NCI-H524 (cell line): ENCODE measurements at places on chromosomes 5 and 9.

- no peak for DNase-seq
Measured at GRCh38 chr9:108864446-108864845, 2.4 kb downstream of the ACTL7A start.

DNA sequence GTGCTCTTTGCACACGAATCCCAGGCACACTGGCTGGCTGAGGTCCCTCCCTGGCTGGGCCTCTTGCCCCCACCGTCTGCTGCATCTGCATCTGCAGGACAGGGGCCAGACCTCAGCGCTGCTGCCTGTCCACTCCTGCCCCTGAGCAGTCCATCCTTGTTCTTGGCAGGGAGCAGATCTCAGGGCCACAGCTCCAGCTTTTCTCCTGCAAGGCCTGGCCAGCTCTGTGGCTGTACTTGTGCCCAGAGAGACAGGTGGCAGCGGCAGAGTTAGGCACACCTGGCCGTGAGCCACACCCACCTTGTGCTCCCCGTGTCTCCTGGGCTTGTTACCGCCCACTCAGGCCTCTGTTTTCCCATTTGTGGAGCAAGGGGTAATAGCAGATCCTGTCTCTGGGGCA lies 13.9 kb downstream of the NEK6 start:
- DNase-seq = no peak

DNA sequence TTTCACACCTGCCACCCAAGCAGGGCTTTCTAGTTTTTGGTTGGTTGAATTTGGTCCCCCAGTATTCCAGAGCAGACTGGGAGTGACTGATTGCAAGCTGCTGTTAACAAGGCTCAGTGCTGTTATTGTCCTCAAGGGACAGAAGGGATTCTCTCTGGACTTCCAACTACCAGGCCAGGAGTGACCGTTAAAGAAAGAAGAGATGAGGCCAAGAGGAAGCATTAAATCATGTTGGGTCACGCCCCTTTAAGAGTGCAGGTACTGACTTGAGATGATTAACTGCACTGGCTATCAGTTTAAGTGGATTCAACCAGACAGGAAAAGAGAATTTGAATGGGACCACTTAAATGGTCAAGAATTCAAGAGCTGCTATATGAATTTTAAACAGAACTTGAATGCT lies 220.8 kb upstream of the PCSK5 start:
- DNase-seq = no peak

DNA sequence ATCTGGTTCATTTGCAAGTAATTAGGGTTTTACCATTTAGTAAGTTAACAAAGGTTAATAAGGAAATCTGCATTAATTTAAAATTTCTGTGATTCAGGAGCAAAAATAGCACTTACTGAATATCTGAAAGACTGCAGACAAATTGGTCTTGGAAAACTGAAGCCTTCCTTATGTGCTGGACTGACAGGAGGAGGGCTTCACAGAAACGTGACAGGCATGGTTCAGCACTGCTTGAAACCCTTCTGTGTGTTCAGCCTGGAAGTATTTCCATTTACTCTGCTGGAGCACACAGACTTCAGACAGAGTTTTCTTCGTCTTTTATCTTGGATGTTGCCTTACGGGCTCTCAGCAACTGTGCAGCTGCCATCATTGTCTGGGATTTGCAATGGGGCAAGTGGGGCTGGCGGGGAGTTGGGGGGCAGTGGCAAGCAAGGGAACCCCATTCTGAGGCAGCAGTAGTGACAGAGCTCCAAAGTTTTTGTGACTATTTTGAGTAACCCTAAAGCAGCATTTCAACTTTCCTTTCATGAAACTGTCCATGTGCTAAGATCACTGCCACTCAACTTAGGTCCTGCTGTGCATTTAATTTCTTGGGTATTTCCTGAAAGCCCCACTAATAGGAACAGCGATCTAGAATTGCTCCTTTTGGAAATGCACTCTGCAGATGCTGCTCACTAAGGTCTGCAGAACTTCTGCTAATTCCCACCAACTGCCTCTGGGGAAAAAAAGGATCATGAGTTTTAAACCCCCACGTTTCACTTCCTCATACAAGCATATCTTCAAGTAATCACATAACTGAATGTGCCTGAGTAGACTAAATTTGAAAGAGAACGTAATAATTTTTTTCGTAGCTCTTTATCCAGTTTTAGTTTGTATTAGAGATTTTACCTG lies 56.6 kb downstream of the KCNN2 start:
- DNase-seq = no peak

DNA sequence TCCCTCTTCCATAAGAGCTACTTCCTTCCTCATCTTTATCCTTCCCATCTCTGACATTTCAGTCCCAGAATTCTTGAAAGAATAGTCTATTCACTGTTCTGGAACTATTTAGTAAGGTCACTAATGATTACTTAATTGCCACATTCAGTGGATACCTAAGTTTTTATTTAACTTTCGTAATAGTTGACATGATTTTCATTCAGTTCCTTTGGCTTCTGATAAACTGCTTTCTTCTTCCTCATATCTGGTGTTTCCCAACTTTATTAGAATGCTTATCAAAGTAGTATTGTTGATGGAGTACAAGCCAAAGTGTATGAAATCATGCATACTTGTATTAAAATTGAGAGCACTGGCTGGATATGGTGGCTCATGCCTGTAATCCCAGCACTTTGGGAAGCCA lies 10.8 kb downstream of the UBE2D2 start:
- no peak for DNase-seq

DNA sequence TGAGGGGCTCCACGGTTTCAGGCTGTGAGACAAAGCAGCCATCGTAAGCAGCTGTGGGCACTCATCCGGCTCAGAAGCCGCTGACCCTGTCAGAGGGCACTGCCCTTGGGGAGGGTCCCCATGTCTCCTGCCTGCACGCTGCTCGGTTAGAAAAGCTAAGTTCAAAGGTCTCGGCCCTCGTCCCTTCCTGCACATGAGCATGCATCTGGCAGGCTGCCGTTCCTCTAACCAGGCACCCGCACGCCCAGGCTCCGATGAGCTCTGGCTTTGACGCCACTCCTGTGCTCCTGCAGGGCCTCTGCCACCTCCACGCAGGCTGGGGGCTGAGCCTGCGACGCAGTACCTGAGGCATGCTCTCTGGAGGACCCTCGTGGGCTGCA lies 51.3 kb downstream of the NKD2 start:
- DNase-seq = no peak

DNA sequence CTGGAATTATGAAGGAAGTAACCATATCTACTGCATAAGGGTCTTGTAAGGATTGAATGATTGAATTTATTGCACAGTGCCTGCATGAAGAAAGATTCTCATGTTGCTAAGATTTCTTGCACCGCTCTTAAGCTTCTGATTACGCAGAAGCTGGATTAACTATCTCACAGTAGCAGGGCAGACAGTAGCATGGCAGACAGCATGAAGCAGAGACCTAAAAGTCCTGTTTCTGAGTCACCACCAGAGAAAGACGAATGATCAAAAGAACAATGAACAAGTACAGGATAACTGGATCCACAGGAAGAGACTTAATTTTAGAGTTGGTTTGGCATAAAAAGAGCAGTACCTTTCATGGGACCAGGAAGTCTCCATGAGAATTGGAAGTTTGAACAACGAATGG lies 142.4 kb downstream of the MAPKAP1 start:
- no peak for DNase-seq

DNA sequence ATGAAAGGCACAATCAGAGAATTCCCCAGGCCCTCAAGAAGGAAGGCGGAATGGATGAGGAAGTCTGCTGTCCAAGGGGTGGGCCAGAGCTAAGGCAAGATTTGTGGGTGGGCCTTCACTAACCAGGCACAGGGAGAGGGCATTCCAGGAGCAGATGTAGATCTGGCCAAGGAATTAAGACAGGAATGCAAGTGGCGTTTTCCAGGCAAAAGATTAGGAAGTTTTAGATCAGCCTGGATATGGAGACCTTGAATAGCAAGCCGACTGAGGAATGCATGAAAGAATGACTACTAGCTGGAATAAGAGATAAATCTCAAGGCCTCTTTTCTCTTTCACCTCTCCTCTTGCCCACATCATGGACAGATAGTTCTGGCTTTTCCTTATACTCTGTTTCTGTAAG lies 68.5 kb downstream of the GHR start:
- no peak for DNase-seq

GRCh38 chr9:33443047-33443446 lies 4.3 kb downstream of the AQP3 start:
- DNase-seq = no peak

- DNase-seq = peak; percentile 55
Measured at GRCh38 chr5:141992349-141992963, 20.4 kb downstream of the GNPDA1 start.

DNA sequence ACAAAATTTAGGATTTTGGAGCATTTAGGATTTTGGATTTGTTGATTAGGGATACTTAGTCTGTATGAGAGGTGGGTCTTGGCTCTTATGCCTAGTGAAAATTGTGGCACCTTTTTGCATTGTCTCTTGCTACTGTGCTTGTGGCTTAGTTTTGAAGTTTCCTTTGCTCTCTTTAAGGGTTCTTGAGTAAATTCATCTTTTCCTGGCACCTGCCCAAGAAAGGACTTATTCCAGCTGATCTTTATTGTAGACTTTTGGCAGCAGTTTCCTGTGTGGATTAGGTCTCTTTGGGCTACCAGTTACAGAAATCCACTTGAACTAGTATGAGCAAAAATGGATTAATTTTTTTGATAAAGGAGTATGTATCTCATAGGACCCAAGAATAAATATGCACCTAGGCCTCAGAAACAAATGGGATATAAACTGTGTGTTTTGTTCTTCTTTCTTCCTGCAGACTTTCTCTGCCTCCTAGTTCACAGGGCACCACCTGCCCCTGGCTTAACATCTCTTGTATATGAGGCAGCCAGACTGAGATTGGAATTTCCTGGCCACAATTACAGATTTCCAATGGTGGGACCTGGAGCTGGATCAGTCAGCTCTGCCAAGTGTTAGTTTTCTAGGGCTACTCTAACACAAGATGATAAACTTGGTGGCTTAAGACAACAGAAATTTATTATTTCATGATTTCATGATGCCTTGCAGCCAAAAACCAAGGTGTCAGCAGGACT lies 44.6 kb downstream of the FOCAD start:
- DNase-seq = peak; percentile 37

DNA sequence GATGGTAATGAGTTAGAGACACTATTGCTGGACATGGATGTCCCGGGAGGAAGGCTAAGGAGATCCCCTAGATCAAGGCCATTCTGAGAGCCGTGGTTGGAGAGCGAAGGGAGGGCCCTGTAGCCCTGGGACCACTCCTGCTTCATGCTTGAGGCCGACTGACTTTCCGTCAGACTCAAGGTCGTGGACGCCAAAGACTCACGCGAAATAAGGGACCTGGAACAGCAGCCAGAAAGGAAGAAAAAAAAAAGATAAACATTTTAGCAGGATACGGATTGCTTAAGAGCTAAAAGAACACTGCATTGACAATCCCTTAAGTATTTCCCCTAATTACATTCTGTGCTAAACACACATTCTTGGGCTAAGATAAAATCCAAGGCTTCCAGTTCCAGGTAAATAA lies 181.2 kb downstream of the GLIS3 start:
- DNase-seq = no peak

DNA sequence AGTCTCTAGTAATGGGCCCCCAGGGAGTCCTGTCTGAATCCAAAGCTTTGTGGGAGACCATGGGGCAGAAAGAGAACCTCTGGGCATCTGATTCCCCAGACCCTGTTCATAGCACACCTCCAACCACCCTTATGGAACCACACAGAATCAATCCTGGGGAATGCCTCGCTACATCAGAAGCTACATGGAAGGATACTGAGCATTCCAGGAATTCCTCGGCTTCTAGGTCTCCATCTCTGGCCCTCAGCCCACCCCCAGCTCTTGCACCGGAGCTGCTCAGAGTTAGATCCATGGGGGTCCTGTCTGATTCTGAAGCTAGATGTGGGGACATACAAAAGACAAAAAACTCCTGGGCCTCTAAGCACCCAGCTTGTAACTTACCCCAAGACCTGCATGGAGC lies 28.4 kb downstream of the VCP start:
- no peak for DNase-seq

DNA sequence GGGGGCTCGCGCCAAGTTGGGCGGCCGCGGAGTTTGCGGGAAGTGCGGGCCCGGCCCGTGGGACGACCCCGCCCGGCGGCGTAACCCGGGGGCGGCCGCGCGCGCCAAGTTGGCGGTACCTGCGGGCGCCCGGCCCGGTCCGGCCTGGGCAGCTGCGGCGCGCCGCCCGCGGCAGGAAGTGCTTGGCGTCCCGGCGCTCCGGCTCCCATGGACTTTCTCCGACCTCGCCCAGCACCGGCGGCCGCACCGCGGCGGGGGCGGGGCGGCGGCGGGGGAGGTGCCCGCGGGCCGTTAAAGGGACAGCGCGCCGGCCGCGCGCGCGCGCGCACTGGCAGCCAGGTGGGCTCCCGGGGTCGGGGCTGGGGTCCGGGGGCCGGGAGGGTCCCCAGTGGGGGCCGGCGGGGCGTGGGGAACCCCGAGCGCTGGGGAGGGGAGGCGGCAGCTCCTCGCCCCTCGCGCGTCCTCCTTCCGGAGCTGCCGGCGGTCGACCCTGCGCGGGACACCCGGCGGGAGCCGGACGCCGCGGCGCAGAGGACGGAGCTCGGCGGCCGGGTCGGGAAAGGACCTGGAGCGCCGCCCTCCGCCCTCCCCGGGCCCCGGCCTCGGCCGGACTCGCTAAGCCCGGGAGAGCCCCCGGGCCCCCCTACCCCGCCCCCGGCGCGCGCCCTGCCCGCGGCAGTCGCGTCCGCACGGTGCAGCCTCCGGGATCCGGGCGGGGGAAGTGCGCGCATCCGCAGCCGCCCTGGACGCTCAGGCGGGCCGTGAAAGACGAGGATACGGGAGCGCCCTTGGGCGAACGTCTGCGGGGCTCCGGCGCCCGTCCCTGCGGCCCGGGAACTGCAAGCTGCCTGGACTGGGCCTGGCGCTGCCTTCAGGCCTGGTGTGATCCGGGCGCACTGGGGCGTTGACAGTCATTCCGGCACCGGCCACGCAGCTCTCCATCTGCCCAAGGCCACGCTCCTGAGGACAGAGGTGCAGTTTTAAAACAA lies at the start of gene NACC2:
NACC2 (minus strand) TSS at position 220 of the 989 bp plus-strand sequence. CDS start 44,768 bp downstream, outside the sequence.
- DNase-seq = peak; percentile 42

DNA sequence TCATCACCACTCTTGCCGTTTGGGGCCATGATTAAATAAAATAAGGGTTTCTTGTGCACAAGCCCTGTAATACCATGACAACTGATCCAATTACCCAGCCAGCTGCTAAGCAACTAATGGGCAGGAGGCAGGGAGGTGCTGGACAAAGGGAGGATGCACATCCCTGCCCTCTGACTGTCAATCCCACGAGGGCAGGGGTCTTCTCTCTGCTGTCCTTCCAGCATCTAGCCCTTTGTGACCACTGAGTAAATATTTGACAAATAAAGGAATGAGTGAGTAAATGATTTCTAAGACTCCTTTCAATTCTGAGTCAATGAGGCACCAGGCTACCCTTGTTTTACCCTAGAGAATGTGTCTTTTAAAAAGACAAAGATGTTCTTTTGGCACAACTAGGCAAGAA lies 247.1 kb downstream of the SYK start:
- DNase-seq = peak; percentile 24
